H9 (cell line): ENCODE measurements at places on chromosomes 5 and 9. TPM values are rescaled to one million over a fixed set of nuclear protein-coding genes. Genes with fewer than 3 reads are reported as not detected.
A peak's percentile ranks its signal among the peaks of the same experiment; 100 is the strongest.

DTWD2 gene
- 10.1 and 10.8 TPM in 2 replicates for total RNA-seq

FLT4 gene
- total RNA-seq = 6.1 and 6.3 TPM in 2 replicates

ADAMTS6 gene
- total RNA-seq = 0.29 and 0.33 TPM in 2 replicates

DNA sequence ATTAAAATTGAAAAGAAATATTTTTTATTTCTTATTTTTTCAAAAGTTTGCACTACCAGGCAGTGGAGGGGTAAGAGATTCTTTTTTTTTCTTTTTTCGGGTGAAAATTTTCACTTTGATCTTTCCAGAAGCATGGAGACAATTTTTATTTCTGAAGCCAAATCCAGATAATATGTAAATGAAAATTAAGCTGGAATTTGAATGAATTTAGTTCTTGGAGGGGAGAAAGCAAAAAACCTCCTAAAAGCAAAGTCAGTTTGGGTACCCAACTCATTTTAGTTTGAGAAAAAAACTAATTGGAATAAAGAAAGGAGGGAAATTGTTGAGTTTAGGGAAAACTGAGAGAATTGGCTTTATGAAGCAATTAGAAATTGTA lies 872 bp downstream of the ZNF618 start:
- no peak for DNase-seq

- DNase-seq = peak; percentile 60
These were observed at the start of gene CAMK2A for GRCh38 chr5:150289551-150290390. Gene CAMK2A (minus strand): TSS chr5:150289773. CDS start chr5:150289625, 148 bp downstream.

DNA sequence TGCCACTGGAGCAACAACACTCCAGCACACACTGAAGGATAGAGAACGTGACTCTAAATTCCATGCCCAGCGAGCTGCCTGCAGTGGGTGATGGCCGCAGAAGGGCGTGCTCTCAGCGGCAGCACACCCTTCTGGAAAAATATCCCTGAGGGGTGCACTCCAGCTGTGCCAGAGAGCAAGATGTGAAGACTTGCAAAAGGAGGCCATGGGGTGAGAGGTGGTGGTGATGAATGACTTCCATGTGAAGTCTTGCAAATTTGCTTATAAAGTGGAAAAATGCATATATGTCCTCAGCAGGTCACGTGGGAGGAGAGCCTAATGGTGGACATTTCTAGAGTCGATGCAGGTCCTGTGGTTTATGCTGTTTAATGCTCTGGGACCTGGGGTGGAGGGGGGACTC lies 39.8 kb upstream of the COL5A1 start:
- no peak for DNase-seq
